Activated naive CD4-positive, alpha-beta T cell treated with anti-CD3 and anti-CD28 coated beads, Interleukin-2, amount 50 U/mL, for 72 hours (primary cell): ENCODE measurements at places on chromosomes 4 and X. TPM values are rescaled to one million over a fixed set of nuclear protein-coding genes. Genes with fewer than 3 reads are reported as not detected.

Gene PSAPL1
- total RNA-seq = not detected

Gene HERC5
- total RNA-seq = 38.9 TPM

Gene POU3F4
- not detected for total RNA-seq

Gene ATP1B4
- total RNA-seq = not detected

Gene QRFPR
- not detected for total RNA-seq

Gene CXorf65
- total RNA-seq = 20.7 TPM

Gene FOXR2
- not detected for total RNA-seq

Gene SYP
- 11.2 TPM for total RNA-seq

Gene ANXA3
- total RNA-seq = not detected

Gene SLC6A14
- not detected for total RNA-seq
